ENCODE measurements at places on chromosomes 12 and 14. TPM values are rescaled to one million over a fixed set of nuclear protein-coding genes. Genes with fewer than 3 reads are reported as not detected.

GRCh38 chr12:113260127-113260526, 38.9 kb downstream of the TPCN1 start:
- no peak overlapping the region for H3K4me3 ChIP-seq
- H3K27ac ChIP-seq: peak overlapping the region; percentile 17
- no peak for DNase-seq
- H3K36me3 ChIP-seq: no peaks in the 10 kb centered on the region
- H3K4me1 ChIP-seq: peaks cover 40% of the 10 kb centered on the region
- no peaks in the 10 kb centered on the region for H3K27me3 ChIP-seq

DNA sequence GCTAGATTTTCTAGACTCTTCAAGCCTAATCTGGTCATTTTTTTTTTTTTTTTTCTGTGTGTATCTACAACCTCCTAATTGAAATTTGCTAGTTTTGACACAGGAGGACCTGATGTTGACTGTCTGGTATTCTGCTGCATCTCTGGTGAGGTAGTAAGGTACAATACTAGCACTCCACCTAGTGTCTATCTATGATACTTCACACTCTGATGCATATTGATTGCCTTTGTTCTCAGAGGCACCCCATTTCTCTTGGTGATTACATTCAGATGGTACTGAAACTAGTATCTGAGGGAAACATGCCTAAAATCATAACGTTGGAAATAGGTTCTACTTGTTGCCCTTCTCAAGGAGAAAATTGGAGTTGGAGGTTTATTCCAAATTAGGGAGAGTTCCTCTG, 930.5 kb upstream of the NOVA1 start:
- no peaks in the 10 kb centered on the region for H3K36me3 ChIP-seq
- H3K27ac ChIP-seq: no peak overlapping the region
- H3K27me3 ChIP-seq: no peaks in the 10 kb centered on the region
- DNase-seq: no peak
- H3K4me1 ChIP-seq: no peaks in the 10 kb centered on the region

DNA sequence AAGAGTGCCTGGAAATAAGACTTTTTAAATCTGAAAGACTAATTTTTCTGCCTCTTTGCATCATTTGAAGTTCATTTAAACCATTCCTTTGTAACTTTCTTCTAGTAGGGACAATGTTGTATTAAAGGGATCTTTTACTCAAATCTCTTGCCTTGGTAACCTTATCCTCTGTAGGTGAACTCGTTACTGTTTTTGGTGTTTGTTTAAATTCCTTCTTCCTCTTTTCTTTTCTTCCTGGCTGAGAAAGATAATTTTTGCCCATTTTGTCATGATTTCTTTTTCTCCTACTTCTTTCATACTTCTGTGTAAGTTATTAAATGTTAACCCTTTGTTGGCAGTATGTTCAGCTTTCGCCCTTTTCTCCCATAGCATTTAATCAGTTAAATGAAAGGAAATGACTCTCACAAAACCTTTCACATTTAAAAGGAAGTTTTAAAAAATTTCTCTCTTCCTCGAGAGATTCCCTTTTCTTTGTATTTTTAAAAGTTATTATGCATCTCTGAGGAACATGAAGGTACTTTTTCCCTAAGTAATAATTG, 10.3 kb downstream of the VEZT start:
- H3K4me1 ChIP-seq: peaks cover 44% of the 10 kb centered on the region
- DNase-seq: no peak
- H3K36me3 ChIP-seq: no peaks in the 10 kb centered on the region
- no peak overlapping the region for H3K4me3 ChIP-seq

GRCh38 chr12:62986844-62987243, 51.9 kb upstream of the PPM1H start:
- no peak overlapping the region for H3K4me3 ChIP-seq
- H3K27ac ChIP-seq: no peak overlapping the region
- no peak for DNase-seq
- no peaks in the 10 kb centered on the region for H3K27me3 ChIP-seq
- no peaks in the 10 kb centered on the region for H3K36me3 ChIP-seq
- H3K4me1 ChIP-seq: no peaks in the 10 kb centered on the region

DNA sequence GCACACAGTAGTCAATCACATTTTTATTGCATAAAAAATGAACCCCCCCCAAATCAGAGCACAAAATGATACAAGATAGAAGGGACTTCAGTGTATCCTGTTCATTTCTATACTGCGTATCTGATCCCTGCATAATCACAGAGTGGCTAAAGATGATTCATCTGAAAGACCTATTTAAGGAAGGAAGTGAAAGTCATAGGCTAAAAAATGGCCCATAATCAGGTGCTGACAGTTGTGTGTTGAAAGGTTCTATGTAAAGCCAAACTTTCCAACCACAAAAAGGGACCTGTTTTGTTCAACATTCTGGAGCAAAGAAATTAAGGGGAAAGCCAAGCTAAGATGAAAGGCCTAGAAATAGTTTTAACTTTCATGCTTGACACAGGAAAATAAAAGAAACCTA, 147.8 kb upstream of the ATP2B1 start:
- no peak overlapping the region for H3K4me3 ChIP-seq
- DNase-seq: no peak
- H3K36me3 ChIP-seq: no peaks in the 10 kb centered on the region
- no peak overlapping the region for H3K27ac ChIP-seq
- no peaks in the 10 kb centered on the region for H3K27me3 ChIP-seq

- H3K4me3 ChIP-seq: no peak overlapping the region
- H3K27me3 ChIP-seq: no peaks in the 10 kb centered on the region
- H3K36me3 ChIP-seq: no peaks in the 10 kb centered on the region
- peak; percentile 68 for DNase-seq
- peaks cover 30% of the 10 kb centered on the region for H3K4me1 ChIP-seq
- H3K27ac ChIP-seq: no peak overlapping the region
These were observed 64.0 kb upstream of the RIN3 start for GRCh38 chr14:92449404-92450181.

GRCh38 chr14:103749860-103750259, 34.2 kb downstream of the ZFYVE21 start:
- H3K4me3 ChIP-seq: no peak overlapping the region
- H3K27ac ChIP-seq: no peak overlapping the region
- peaks cover 5% of the 10 kb centered on the region for H3K36me3 ChIP-seq
- H3K4me1 ChIP-seq: peaks cover 15% of the 10 kb centered on the region

GRCh38 chr12:2403221-2403976, 350.6 kb downstream of the CACNA1C start:
- H3K4me1 ChIP-seq: no peaks in the 10 kb centered on the region
- H3K36me3 ChIP-seq: no peaks in the 10 kb centered on the region
- DNase-seq: no peak
- no peaks in the 10 kb centered on the region for H3K27me3 ChIP-seq

The SLC5A8 gene
- not detected for total RNA-seq

The C12orf42 gene
- total RNA-seq: 11.5 TPM

The TEAD4 gene
- 14.2 TPM for total RNA-seq

The TSHR gene
- total RNA-seq: 0.46 TPM

Measured in spleen (tissue), 13 donors.